ENCODE measurements at places on chromosomes 4 and X.

DNA sequence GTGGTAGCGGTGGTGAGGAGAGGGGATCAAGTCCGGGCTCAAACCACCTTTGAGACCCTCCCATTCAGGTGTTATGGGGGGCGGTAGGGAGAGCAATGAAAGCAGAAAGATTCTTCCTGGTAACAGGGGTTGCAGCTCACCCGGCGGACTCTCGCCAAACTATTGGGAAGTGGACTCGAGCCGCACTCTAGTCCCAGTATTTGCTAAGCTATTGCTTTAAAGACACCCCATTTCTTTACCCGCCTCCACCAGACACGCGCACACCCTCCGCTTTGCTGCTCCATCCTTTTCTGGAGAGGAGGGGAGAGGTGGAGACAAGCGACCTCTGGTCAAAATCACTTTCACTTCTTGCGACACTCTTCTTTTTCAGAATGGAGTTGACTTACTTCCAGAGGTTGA, 625 bp upstream of the GABRA4 start:
- no peak for DNase-seq

DNA sequence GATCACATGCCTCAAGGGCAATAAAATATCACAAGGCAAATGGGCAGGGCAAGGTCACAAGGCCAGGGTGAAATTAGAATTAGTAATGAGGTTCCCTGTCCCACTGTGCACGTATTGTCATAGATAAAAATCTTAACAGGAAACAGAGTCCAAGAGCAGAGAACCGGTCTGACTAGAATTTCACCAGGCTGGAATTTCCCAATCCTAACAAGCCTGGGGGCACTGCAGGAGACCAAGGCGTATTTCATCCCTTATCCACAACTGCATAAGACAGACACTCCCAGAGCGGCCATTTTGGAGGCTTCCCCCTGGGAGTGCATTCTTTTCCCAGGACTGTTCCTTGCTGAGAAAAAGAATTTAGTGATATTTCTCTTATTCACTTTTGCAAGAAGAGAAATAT, 25.9 kb upstream of the PRDM5 start:
- DNase-seq, result no peak

- no peak for DNase-seq
These were observed 326.3 kb downstream of the IQCM start for GRCh38 chr4:149489321-149489720.

- DNase-seq, result no peak
These were observed 29.4 kb downstream of the DTHD1 start for GRCh38 chr4:36310793-36311192.

- peak; percentile 5 for DNase-seq
These were observed 31.8 kb downstream of the OCIAD1 start for GRCh38 chr4:48862661-48863060.

DNA sequence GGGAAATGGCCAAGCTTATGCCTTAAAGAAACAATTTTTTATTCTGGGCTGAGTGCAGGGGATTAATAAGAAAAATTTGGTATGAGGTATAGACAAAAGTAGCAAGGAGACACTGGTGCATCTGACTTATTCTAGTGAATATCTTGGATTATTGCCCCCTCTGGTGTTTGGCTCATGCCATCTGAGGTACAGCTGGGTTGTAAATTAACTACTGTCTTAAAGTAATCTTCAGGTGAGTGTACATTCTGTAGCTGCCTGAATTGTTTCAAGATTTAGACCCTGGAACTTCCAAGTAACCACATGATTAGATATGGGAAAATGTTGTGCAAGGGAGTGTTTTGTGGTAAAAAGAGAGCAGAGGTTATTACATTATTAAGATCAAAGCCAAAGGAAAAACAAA, 988.7 kb downstream of the FAM133A start:
- no peak for DNase-seq

DNA sequence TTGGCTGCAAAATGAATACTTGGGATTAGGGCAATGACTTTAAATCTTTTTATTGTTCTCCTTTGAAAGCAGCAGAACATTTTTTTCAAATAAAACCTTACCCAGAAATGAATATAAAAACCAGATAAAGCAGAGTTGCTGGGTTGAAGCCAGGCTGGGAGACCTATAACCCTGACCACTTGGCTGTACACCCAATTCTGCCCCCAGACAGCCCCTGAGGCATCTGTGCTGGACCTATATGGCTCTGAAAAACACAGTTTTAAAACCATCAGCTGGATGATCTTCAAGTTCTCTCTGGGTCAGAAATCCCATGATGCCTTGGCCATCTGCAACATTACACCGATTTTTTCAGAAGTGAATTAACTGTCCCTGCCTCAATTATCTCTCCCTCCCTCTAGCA, 23.7 kb upstream of the GLRA2 start:
- no peak for DNase-seq

DNA sequence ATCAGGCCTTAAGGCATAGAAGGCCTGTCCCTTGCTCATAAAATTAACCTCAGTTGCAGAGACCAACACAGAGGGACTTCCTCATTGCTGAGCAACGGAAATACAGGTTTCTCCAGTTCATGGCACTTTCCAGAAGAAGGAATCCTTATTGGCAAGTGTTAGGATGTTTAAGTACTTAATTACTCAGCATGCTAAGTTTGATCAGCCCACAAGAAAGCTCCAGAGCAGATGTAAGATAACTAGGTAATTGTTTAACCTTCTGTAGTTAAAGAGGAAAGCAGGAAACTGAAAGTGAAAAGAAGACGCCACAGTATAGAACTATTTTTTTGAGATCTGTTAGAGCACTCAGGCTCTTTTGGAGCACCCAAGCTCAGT, 33.5 kb downstream of the SMS start:
- DNase-seq, result no peak

GRCh38 chr4:15089979-15090378, 87.7 kb downstream of the CPEB2 start:
- no peak for DNase-seq

- DNase-seq, result no peak
These were observed 1.2 kb downstream of the NLGN4X start for GRCh38 chrX:6227453-6227835.

DNA sequence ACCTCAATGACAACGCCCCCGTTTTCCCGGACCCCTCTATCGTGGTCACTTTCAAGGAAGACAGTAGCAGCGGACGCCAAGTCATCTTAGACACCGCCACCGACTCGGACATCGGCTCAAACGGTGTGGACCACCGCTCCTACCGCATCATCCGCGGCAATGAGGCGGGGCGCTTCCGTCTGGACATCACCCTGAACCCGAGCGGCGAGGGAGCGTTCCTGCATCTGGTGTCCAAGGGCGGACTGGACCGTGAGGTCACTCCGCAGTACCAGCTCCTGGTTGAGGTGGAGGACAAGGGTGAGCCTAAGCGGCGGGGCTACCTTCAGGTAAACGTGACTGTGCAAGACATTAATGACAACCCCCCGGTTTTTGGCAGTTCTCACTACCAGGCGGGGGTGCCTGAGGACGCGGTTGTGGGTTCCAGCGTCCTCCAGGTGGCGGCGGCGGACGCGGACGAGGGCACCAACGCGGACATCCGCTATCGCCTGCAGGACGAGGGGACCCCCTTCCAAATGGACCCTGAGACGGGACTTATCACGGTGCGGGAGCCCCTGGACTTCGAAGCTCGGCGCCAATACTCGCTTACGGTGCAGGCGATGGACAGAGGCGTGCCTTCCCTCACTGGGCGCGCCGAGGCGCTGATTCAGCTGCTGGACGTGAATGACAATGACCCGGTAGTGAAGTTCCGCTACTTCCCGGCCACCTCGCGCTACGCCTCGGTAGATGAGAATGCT, 2.2 kb downstream of the FAT4 start:
- peak; percentile 35 for DNase-seq

DNA sequence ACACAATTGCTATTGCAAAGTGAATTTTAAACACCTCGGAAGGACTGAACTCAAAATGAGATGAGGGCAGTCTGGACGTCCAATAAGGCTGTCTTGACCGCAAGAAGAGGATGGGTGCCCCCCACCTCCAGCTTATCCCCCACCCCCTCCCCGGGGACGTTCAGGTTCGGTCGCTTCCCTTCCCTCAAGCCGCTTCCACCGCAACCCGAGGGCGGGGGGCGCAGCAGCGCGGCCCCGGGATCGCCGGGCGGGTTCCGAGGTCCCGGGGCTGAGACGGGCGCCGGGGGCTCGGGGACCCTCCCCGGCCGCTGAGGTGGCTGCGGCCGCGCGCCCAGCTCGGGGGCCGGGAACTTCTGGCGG, 480 bp downstream of the USP46 start:
- DNase-seq, result no peak

DNA sequence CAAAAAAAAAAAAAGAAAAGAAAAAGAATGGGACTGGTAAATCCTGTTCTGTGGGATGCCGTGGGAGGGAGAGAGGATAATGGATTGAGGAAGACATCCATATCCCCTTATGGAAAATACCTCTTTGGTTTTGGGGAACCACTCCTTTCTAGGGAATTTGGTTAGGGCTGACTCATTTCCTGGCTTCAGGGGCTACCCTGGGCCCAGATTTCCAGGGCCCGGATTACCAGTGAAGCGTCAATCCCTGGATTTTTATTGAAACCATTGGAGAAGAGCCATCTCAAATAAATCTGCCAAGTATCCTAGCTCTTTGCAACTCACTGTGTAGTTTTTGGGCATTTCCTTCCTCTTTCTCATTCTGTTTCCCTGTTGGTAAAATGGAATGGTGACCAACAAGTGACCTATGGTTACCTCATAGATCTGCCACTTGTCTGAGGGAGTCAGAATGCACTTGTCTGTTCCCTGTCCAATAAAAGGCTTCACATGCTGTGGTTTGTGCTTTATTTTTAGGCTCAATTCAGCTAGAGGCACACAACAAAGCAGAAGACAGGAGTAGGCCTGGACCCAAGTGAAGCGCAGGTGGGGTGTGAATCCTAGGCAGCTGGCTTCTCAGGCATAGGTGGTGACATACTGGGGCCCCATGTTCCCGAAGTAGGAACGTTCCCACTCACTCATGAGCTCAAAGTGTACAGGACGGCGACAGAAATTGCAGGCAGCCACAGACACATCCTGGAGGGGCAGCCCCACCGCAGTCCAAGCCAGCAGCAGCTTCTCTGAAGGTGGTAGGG, 8.6 kb downstream of the APEX2 start:
- DNase-seq, result no peak

DNA sequence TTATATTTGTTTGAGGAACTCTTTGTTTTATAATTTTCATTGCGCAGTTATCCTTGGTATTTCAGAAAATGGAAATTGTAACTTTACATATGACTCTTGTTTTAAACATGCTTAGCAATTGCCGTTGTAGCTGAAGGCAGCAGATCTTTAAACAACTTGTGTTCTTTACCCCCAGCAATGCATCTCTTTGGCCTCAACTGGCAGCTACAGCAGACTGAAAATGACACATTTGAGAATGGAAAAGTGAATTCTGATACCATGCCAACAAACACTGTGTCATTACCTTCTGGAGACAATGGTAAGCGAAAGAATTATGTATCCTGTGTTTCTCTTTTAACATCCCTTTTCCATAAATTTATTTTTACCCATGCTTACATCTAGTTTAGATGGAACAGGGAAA, 263.6 kb downstream of the DCTD start:
- peak; percentile 2 for DNase-seq

GRCh38 chr4:152100379-152101201, 339.8 kb upstream of the GATB start:
- DNase-seq, result no peak

GRCh38 chr4:17012451-17012850, 114.0 kb upstream of the LDB2 start:
- DNase-seq, result no peak

- DNase-seq, result peak; percentile 79
These were observed 88.3 kb downstream of the AMELX start for GRCh38 chrX:11381464-11381863.
